Hypothalamus (tissue), 51 donors: ENCODE measurements at places on chromosomes 5 and 9.

GRCh38 chr5:127290946-127291693, 524 bp downstream of the MEGF10 start:
- peak; percentile 65 for DNase-seq

DNA sequence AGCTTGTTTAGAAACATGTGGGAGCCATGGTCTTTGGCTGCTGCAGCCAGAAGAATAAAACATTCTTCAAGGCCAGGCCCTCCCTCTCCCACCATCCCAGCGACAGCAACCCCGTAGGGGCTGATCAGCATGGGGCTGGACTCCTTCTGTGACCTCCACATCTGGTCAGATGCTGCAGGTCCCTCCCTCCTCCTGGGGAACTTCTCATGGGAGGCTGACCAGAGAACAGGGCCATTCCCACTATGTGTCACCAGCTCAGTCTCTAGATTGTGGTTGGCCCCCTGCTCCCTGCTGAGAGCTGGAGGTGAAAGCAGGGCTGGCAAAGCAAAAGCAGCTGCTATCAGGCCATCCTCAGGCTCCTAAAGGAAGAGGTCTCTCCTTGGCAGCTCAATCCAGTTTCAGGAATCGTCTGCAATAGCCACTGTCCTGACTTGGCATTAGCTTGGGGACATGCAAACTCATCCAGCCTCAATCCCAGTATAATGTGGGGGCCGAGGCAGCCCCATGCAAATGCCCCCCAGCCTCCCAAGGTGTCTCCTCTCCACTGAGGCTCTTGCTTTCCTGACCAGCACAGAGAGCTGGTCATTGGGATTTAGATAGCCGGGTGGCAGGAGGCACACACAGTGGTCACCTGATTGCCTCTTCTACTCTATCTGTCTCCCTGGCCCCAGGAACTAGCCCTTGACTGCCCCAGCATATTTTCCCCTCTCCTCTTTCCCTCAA, 81.5 kb downstream of the NRG2 start:
- no peak for DNase-seq

- DNase-seq = no peak
These were observed 53.8 kb downstream of the RAPGEF1 start for GRCh38 chr9:131685753-131686706.

GRCh38 chr5:147348046-147348445, 113.2 kb downstream of the STK32A start:
- no peak for DNase-seq

DNA sequence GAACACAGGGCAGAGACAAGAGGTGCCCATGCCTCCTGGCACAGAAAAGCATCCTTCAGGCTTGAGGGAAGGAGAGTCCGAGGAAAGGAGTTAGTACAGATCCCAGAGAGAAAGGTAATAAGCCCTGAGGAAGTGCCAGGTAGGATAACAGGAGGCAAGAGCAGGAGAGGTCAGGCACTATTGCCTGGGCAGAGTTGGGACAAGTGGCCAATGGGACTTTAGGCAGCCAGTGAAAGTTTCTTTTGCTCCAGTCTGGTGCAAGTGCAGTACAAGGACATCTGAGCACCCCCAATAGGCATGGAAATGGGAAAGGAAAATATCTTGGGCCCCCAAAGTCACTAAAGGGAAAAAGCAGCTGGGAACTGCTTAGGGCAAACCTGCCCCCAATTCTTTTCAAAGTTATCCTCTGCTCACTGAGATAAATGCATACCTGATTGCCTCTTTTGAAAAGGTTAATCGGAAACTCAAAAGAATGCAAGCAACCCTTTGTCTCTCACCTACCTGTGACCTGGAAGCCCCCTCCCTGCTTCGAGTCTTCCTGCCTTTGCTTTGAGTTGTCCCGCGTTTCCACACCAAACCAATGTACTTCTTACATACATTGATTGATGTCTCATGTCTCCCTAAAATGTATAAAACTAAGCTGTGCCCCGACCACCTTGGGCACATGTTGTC, 46.5 kb downstream of the ELOVL7 start:
- no peak for DNase-seq

DNA sequence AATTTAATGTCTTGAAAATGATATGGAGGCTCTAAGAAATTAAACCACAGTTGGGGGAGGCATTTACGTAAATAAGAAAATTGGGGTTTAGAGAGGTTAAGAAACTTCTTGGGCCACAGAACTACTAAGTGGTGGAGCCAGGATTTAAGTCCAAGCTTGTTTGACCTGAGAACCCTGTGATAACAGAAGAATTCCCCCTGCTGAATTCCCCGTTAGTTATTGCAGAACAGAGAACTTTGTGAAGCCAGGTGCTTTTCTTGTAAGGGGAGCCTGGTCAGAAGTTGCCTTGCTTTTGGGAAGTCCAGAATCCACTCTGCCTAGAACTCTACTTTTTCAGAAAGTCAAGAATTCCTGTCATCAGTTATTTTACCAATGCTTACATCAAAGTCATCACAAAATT, 309.3 kb upstream of the SEMA6A start:
- no peak for DNase-seq

- no peak for DNase-seq
These were observed 132.9 kb upstream of the NR3C1 start for GRCh38 chr5:143536364-143536763.

GRCh38 chr5:79488058-79488457, 25.9 kb downstream of the HOMER1 start:
- DNase-seq = no peak

DNA sequence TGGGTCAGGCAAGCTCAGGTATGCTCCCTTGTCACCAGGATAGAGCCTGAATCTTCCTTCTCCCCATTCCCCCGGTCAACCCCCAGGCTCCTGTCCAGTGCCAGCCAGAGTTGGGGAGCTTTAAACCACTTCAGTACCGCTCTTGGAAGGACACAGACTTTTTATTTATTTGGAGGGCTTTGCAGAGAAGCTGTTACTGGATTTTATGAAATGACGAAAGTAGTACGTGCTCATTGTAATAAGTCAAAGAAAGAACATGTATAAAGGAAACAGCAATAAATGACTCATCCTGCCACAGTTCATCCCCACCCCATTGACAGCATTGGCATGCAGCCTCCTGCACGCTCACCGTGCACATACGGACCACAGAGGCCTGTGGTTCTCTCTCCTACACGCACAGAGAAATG, 230.3 kb downstream of the AUH start:
- DNase-seq = no peak

- no peak for DNase-seq
These were observed 10.5 kb upstream of the NKX2-5 start for GRCh38 chr5:173245319-173246134.

GRCh38 chr5:151493665-151494064, 46.3 kb downstream of the SLC36A1 start:
- DNase-seq = no peak

GRCh38 chr5:14081791-14082190, 61.4 kb upstream of the TRIO start:
- DNase-seq = no peak

DNA sequence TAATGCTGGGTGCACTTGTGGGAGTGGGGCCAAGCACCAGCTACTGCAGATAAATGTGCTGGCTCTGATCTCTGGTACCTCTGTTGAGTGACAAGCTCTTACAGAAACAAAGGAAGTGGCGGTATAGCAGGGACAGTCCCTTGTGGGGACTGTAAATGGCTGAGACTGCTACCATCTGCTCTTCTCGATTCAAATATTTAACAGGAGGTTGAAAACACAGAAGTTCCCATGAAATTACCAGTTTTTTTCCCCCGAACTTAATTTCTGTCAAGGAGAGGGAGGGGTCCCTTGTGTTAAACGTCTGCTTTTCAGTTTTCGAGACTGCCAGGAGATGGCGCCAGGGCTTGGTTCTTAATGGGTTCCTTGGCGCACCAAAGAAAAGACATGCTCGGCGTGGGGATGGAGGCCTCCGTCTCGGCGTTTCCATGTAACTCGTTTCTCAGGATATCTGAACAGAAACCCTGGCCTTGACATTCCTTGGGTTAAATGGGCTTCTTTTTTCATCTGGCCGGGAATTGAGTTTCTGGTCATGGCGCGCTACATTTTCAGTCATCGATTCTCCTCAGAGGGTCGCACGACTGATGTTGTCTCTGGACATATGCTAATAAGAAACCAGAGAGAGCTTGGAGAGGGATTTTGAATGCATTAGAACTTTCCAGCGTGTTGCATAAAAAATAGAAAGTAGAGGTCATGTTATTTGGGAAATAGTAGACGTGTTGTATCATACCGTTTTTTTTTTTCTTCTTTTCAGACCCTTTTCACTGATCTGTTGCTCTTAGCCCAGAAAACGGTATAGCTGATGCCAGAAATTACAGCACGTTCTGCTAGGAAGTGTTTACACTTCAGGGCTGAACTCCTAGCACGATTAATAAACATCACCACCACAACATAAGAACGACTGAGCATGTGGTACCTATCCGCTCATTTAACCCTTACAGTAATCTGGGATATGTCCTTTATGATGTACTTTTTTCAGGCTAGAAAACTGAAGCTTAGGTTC, 64.0 kb downstream of the CARTPT start:
- DNase-seq = peak; percentile 41

DNA sequence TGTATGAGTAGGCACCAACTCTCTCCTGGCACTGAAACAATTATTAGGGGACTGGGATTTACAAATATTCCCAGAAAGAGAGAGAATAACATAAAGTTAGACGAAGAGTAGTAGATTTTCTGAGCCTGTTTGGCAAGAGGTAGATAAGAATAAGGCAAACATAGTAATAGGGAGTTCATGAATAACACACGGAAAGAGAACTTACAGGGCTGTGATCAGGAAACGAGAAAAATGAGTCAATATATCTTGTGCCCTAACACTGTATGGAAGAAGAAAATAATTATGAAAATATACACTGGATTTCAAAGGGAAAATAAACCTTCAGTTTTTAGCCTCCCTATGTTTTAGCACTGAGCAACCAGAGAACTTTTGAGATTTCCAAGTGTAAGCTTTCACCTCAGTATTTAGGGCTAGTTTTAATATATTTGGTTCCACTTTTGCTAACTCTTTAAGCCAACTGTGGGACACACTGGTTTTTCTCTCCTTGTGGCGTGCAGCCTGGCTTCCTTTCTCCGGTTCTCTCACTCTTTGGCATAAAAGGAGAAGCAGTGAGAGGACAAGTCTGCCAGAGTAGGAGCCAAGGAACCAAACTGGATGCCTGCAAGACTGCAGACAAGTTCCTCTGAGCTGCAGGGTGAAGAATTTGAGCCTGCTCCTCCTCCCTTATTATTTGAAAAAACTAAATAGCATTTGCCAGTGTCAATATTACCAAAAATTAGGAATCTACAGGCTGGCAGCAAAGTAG, 6.6 kb upstream of the KCNN2 start:
- DNase-seq = no peak

GRCh38 chr5:10102706-10103497, 146.8 kb downstream of the ATPSCKMT start:
- DNase-seq = no peak

DNA sequence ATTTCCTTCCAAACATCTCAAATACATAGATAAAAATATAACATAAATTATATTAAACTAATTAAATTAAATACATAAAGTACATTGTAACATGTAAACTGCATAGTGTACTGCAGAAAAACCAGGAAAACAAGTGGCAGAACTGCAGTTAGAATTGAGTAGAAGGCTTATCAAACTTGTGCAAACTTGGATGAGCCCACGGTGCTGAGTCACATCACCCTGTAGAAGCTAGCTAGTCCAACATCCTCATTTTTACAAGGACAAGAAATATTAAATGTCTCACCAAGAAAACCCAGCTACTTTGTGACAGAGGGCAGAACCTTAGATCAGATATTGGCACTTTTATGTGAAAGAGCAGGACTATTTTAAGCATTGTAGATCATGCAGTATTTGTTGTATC, 807.9 kb upstream of the NUDT12 start:
- no peak for DNase-seq

GRCh38 chr5:65382582-65382981, 99.1 kb downstream of the ADAMTS6 start:
- no peak for DNase-seq

- DNase-seq = no peak
These were observed 13.3 kb upstream of the NKD2 start for GRCh38 chr5:995318-995717.

- no peak for DNase-seq
These were observed 12.6 kb upstream of the GNAQ start for GRCh38 chr9:78044189-78044588.

GRCh38 chr9:93505541-93506132, 52.3 kb upstream of the FAM120AOS start:
- DNase-seq = no peak

- no peak for DNase-seq
These were observed 102.0 kb upstream of the NREP start for GRCh38 chr5:111859031-111859430.

- no peak for DNase-seq
These were observed 72.4 kb downstream of the NEK6 start for GRCh38 chr9:124330011-124330697.

GRCh38 chr9:29241320-29241719, 1668.0 kb upstream of the C9orf72 start:
- DNase-seq = no peak

- DNase-seq = no peak
These were observed 181.9 kb upstream of the ADRA1B start for GRCh38 chr5:159734366-159734765.

DNA sequence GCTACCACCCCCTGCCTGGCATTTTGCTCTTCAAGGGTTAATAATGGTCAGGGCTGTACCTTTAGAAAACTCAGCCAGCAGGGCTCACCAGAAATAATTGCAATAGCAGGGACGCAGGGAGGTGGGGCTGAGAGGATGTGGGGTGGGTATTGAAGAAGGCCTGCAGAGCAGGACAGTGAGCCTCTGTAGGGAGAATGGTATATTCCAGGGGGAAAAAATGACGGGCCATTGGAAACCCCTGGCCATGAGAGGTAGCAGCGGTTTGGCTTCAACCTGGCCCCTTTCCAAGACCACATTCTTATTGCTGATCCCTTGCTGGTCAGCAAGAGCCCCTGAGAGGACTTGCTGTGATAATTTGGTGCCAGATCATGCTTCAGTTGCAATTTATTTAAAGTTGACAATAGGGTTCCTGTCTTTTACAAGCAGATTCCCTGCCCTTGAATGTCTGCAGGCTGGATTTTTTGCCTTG, 36.7 kb upstream of the CTNNA1 start:
- no peak for DNase-seq

- DNase-seq = no peak
These were observed 32.5 kb upstream of the RAB14 start for GRCh38 chr9:121233906-121234831.

- no peak for DNase-seq
These were observed 983 bp downstream of the GCNT1 start for GRCh38 chr9:76459694-76460635.

GRCh38 chr5:180049185-180049548, 22.4 kb downstream of the RNF130 start:
- no peak for DNase-seq

DNA sequence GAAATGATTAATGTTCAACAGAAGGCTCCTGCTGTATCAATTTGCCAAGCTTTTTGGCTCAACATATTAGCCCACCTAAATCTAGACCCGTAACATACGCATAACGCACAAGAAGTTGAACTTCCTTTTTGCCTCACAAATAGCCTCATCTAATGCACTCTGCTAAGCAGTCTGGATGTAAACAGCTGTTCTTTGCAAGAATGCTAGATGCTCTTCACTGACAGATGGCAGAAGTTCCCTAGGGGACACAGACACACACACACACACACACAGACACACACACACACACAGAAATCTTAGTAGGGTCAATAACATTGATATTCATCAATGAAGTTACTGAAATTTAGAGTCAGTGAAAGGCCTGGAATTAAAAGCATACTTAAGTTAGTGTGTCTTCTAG, 13.2 kb upstream of the PCA3 start:
- DNase-seq = no peak

- no peak for DNase-seq
These were observed 114.7 kb upstream of the GDNF start for GRCh38 chr5:37954561-37954960.

- DNase-seq = no peak
These were observed 5.8 kb upstream of the ZBTB43 start for GRCh38 chr9:126799034-126799433.
